ENCODE measurements at places on chromosomes 12 and 14.
A peak's percentile ranks its signal among the peaks of the same experiment; 100 is the strongest.

DNA sequence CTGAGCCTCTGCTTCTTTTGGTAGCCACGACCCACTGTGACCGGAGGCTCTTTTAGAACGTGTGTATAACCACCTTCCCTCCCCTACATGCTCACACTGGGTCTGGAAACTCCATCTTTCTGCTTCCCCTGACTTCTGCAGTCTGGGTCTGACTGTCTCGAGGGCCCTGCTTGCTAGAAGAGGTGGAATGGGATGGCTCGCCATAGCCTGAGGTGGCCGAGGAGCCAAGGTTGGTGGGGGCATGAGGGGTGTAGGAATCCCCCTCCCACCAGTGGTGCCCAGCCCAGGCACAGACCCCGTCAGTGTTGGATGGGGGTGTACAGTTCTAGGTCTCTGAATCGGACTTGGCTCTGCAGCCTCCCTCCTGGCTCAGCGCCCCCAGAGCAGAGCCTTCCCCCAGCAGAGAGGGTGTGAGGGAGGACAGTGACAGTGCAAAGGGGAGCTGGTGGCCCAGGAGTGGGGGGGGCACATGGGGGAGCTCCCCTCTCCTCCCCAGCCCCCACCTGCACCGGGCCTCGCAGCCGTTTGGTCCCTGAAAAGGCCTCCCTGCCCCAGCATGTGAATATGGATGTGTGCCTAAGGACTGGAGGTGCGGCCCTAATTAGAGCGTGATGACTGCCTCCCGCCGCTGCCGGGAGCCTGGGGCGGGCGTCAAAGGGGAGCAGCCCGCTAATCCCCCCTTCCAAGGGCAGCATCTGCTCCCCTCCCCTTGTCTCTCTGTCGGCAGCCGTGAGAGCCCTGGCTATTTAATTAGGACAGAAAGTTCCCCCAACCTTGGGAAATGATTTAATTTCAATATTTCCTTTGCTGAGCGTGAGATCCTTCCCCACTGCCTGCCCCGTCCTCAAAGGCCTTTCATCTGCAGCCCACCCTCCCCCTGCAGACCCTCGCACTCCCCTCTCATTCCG lies 196.2 kb upstream of the C14orf180 start:
- no peak for DNase-seq

GRCh38 chr14:81613341-81614045 lies 79.8 kb upstream of the SEL1L start:
- no peak for DNase-seq

DNA sequence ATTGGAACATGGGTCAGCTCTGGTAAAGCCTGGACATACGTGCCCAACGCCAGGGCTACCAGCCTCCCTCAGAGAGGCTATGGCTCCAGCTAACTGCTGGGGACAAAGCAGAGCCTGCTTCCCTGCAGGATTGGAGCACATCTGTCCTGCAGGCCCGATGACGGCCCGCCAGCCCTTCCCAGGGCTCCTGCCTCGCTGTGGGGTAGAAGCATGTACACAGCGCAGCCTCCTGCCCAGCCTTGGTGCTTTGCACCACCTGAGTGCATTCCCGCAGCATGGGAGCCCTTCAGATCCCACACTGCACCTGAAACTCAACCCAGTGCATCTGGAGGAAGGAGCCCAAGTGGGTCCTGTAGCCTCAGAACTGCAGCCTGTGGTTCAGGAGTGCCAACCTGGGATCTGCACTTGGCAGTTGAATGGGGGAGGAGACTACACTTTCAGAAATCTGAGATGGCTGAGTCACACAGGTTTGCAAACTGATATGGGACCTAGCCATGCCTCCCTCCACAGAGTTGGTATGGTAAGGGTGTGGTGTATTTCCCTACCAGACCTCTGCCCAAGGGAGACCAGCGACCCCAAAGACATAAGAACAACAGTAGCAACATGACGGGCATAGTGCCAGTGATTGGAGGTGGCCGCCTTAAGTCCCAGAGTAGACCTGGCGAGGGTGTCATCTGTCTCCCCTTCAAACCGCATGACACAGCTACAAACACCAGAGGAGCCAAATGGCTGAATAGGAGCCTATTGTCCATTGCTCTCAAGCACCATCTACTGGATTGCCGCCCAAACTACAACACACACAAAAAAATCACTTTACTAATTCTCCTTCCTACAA lies 273.9 kb upstream of the MIS18BP1 start:
- DNase-seq = peak; percentile 32

- DNase-seq = peak; percentile 41
Measured at GRCh38 chr14:61106959-61107641, 126.1 kb downstream of the SLC38A6 start.

Measured in mucosa of descending colon (tissue), 3 donors.